Stimulated activated CD4-positive, alpha-beta T cell treated with anti-CD3 and anti-CD28 coated beads, Interleukin-15, amount 100 ng/mL, for 1 hour (primary cell): ENCODE measurements at places on chromosomes 4 and X.

GRCh38 chr4:140469791-140470733 is 28.0 kb downstream of the MGAT4D start:
- no peak for DNase-seq

- no peak for DNase-seq
These were observed 735.3 kb upstream of the TENM3 start for GRCh38 chr4:181507938-181508337.

- no peak for DNase-seq
These were observed 378.4 kb downstream of the ANKRD50 start for GRCh38 chr4:124334119-124334518.

GRCh38 chr4:117512414-117512813 is 427.0 kb upstream of the TRAM1L1 start:
- DNase-seq: no peak
